Skeletal muscle cell (primary cell): ENCODE measurements at places on chromosomes 7 and 10.
A peak's percentile ranks its signal among the peaks of the same experiment; 100 is the strongest.

DNA sequence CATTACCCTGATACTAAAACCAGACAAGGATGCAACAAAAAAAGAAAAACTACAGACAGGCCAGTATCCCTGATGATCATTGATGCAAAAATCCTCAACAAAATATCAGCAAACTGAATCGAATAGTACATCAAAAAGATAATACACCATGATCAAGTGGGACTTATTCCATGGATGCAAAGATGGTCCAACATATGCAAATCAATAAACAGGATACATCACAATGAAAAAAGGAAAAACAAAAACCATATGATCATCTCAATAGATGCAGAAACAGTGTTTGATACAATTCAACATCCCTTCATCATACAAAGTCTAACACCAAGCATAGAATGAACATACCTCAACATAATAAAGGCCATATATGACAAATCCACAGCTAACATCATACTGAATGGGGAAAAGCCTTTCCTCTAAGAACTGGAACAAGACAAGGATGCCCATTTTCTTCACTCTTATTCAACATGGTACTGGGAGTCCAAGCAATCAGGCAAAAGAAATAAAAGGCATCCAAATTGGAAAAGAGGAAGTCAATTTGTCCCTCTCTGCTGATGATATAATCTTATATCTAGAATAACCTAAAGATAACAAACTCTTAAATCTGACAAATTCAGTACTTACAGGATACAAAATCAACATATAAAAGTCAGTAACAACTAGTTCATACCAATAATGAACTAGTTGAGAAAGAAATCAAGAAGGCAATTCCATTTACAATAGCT is 48.8 kb upstream of the ASAH2 start:
- no peak for DNase-seq

GRCh38 chr7:149816794-149817193 is 21.4 kb upstream of the ZNF862 start:
- no peak for DNase-seq

GRCh38 chr10:72329290-72330068 is 25.2 kb downstream of the DNAJB12 start:
- no peak for DNase-seq

- DNase-seq, result peak; percentile 1
Measured at GRCh38 chr10:49761789-49762565, at the start of gene OGDHL. Gene OGDHL, minus strand, starts transcription at chr10:49762323. Its CDS starts 3,731 bp downstream, at chr10:49758592.

GRCh38 chr10:74029943-74030342 is 32.0 kb downstream of the VCL start:
- DNase-seq, result no peak

- DNase-seq, result no peak
Measured at GRCh38 chr7:36617408-36617807, 106.9 kb downstream of the AOAH start.

- no peak for DNase-seq
Measured at GRCh38 chr10:62459072-62459471, 84.9 kb downstream of the ZNF365 start.

GRCh38 chr7:106134241-106134640 is 22.1 kb upstream of the SYPL1 start:
- DNase-seq, result no peak

DNA sequence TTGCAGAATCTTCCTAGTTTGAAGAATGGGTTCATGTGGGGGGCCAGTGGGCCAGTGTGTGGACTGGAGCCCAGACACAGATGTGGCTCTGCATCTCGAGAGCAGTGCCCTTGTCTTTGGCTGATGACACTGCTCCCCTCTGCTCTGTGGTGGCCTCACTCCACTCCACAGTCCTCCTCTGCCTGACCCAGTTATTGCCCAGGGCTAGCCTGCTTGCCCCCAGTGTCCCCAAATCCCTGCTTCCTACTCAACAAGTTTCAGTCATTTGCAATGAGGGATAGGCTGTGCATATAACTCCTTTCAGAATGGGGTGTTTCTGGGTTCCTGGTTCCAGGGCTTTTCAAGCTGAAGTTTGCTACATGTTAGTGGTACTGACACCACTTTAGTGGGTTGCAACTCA is 177.5 kb downstream of the SNX10 start:
- DNase-seq, result no peak
